ENCODE measurements at places on chromosomes 2 and 18.

DNA sequence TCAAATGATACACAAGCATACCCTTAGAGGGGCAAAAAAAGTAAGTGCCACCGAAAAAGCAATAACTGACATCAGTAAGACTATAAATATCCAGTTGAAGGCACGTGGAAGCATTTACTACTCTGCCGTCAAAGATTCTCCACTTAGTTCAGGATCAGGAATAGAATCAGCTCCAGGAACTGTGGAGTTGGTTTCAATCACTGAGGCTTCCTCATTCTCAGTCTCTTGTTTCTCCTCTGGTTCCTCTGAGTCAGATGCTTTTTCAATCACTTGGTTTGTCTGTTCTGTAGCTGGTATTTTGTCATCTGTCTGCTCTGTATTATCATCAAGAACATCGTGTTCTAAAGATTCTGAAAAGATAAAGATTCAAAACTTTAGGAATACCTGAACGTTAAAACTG lies 72.2 kb downstream of the LNPK start:
- no peak for ATAC-seq

DNA sequence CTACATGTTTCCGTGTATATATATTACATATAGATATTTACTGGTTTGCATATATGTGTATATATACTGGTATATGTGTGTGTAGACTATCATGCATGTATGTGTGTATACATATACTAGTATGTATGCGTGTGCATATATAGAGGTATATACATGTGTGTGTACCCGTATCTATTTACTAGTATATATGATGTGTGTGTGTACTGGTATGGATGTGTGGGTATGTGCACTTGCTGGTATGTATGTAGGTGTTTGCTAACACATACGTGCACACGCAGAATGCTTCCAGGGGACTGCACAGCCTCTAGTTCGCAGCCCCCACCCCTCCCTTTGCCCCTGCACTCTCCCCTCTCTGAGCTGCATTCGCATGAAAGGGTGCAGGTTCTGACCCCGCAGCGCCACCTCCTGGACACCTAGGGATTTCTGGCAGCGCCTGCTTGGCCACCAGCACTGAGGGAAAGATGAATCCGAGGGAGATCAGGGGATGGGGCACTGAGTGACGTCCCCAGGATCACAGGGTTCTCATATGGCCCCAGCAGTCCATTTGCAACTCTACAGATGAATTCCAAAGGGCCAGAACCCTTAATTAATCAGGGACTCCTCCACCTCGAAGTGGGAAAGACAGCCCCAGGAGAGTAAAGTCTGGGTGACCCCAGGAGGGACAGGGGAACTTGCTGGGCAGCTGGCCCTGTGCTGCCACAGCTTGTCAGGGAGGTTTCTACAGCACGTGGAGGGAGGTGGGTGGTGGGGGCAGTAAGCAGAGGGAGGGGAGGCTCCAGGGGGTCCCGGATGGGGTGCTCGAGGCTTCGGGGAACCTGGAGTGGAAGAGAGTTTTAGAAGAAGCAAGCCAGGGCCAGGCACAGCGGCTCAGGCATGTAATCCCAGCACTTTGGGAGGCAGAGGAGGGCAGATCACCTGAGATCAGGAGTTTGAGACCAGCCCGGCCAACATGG lies 66.8 kb upstream of the ASAP2 start:
- peak; percentile 13 for ATAC-seq

DNA sequence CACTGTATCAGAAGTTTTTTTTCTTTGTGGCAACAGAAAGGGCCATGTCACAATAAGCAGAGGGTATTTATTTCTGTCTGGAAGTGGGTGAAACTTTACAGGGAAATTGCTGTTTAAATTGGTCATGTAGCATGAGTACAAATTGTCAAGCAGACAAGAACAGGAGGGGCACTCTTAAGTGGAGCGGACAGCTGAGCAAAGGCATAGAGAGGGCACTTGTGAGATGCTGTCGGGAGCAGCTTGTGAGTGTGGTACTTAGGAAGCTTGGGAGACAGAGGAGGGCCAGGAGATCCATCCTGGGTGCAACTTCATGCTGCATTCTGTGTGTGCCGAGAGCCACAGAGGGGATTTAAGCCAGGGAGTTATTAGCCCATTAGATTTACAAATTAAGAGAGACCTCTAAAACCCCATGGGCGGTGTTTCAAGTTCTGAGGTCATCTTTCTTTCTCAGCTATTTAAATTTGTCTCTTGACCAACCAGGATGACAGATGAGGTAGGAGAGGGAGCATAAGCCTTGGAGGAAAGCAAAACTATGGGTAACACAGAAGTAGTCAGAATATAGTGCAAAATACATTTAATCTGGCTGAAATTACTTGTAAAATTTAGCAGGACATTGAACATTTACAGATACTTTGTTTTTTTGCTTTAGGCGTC lies 30.4 kb downstream of the INPP4A start:
- ATAC-seq = no peak

GRCh38 chr2:148716378-148716920 lies 71.9 kb downstream of the EPC2 start:
- peak; percentile 58 for ATAC-seq

DNA sequence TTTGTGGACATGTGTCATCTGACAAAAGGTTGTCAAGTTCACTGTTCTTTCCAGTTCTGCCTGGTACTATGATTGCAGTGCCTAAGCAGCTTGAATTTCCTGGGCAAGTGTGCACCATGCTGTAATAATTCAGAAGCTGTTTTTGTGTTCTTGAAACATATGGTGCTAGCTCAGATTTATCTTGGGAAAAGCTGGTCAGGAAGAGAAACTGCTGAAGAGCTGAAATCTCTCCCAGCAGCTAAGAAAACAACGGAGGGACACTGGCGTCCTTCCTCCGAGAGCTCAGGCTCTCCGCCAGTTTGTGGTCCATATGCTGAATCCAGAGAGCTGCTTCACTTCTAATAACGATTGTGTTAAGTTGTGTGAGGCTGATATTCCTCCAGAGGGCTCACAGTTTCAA lies 642.0 kb downstream of the DPP10 start:
- no peak for ATAC-seq

- ATAC-seq = no peak
Observed at GRCh38 chr2:155021618-155022017, 323.1 kb downstream of the KCNJ3 start.

DNA sequence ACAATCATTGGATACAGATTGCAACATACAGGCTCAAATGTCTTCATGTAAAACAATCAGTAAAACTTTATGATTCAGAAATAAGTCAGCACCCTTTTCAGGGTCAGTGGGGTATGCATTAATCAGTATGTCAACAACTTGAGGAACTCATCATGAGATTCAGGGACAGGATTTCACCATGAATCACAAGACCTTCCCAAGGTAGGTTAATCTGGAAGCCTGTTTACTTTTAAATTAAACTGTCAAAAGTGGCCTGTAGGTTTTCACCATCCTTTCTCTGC lies 104.8 kb downstream of the SP100 start:
- ATAC-seq = no peak

DNA sequence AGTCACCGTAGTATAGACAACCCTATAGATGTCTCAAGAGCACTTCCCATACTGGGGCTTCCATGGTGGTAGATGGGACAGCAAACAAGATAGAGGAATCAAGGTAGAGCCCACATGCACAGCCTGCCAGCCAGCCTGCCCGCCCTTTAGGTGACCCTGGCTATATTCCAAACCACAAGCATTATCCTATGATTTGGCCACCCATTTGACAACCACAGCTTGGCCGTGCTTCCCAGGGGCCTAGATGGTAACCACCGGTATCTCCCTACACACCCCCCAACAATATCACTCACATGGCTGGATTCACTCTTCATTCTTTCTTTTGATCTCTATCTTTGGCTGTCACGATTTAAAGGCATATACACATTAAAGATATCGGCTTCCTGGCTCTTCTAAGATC lies 85.3 kb downstream of the CDK15 start:
- ATAC-seq = no peak

DNA sequence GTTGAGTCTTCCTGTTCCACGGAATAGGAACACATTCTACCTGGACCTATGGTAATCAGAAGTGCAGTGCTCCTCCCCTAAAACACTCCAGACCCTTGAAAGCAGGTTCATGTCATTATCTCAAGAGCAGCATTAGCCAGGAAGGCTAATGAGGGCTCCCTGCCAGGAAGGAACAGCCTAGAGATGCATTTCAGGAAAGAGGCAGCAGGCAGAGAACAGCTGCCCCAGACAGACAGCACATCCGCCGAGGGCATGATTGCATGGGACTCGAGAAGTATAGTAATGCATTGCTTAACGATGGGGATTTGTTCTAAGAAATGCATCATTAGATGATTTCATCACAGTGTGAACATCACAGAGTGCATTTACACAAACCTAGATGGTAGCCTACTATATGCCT lies 171.5 kb downstream of the ALK start:
- no peak for ATAC-seq

GRCh38 chr18:2994020-2994589 lies 18.8 kb downstream of the LPIN2 start:
- no peak for ATAC-seq

GRCh38 chr2:198114064-198114463 lies 309.7 kb downstream of the PLCL1 start:
- ATAC-seq = no peak

- ATAC-seq = peak; percentile 76
Observed at GRCh38 chr2:17309741-17310339, 208.4 kb downstream of the RAD51AP2 start.

DNA sequence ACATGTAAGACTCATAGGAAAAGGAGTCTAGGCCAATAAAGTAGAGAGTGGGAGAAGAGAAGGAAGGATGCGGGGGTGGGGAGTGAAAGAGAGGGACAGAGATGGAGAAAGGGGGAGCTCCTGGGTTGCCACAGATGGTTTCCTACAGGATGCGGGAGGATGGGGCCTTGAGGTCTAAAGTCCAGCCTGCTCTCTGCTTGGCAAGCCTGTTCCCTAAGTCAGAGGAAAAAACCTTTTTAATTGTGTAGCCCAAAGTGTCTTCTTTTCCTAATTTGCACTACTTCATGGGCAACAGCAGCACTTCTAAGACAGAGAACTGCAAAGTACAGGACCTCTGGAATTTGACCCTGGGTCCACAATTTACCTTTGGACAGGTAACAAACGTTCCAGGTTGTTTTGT lies 1.4 kb upstream of the FAM110C start:
- no peak for ATAC-seq

DNA sequence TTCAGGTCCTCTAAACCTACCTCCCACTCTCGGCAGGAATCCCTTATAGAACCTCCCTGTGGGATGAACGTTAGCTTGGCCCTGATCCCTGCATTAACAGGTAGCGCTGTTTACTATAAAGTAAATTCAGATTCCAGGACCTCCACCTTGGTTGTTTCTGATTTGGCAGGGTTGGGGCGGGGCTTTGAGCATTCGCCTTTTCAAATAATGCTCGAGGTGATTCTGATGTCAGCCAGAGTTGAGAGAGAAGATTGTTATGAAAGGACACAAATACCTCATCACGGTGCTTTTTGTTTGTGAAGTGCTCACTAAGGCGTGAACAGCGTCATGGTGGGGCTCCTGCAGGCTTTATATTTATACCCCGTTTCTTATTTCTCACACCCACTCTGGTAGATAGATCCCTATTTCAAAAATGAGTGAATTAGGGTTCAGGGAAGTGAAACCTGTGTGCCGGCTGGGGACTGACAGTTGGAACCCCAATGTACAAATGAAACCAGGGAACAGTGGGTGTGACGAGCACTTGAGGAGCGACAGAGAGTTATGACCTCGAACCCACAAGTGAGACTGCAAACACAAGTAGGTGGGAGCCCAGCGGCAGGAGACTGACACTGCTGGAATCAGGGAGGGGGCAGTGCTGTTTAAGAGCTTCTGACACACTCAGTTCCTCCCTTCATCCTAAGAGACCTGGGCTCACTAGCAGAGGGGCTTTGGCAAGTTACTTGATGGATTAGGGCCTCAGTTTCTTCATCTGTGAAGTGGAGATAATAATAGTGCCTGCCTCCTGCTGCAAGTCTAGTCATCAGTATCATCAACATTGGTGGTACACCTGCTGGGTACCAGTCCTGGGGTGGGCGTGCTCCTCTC lies 14.2 kb upstream of the CXCR4 start:
- peak; percentile 90 for ATAC-seq

GRCh38 chr2:198558176-198558575 lies 753.8 kb downstream of the PLCL1 start:
- no peak for ATAC-seq

- no peak for ATAC-seq
Observed at GRCh38 chr2:158894078-158894477, 74.4 kb upstream of the TANC1 start.

DNA sequence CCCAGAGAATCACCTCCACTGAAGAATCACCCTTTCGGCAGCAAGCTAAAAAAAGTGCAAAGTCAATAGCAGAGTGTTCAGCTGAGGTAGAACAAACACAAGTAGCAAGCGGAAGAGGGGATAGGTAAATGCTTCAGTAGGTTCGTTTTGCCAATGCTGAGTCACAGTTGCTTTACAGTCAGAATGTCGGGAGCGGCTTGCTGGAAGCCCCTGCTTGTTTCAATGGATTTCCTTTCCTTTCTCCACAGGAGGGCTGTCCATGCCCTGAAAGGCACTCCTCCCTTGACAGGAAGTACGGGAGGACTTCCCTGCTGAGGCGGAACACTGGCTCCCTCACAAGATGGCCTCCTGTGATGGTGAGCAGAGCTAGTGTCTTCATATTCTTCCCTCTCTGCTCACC lies 146.2 kb upstream of the LYPD1 start:
- ATAC-seq = no peak

- ATAC-seq = no peak
Observed at GRCh38 chr2:38702413-38702812, 36.5 kb downstream of the GALM start.

- ATAC-seq = no peak
Observed at GRCh38 chr2:5748946-5749345, 56.8 kb downstream of the SOX11 start.

GRCh38 chr2:232400256-232401015 lies 6.2 kb upstream of the ALPG start:
- ATAC-seq = no peak

- peak; percentile 94 for ATAC-seq
Observed at GRCh38 chr18:2971741-2972552, 41.0 kb downstream of the LPIN2 start.

DNA sequence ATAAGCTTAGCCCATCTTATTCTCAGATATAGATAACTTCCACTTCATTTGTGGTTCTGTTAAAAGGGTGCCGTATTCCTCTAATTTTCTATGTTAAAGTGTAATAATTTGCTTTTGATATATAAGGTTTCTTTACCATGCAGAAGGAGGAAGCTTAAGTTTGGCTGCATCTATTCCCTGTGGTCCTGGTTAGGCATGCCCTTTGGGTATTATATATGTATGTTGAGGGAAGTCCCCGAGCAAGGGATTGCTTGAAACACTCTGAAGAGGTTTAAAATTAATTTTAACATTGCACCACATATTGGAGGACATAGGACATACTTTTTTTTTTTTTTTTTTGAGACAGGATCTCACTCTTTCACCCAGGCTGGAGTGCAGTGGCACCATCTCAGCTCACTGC lies 16.9 kb upstream of the MYO1B start:
- no peak for ATAC-seq

DNA sequence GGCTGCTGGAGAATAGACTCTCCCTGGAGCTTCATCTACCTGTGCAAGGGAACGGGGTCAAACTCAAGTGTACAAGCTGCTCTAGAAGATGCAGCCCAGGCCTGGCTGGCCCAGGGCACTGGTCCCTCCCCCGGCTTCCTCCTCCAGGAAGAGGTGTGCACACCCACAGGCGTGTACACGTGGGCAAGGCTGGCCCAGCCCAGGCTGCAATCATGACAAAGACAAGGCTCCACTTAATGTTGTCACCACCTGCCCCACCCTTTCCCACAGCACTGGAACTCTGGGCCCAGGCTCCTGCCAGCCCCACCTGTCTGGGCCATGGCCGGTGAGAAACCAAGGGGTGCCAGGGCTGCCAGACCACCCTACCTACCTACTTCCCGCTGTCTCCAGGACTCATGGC lies 29.6 kb upstream of the ALPP start:
- no peak for ATAC-seq

GRCh38 chr2:58350484-58350883 lies 109.4 kb upstream of the FANCL start:
- peak; percentile 71 for ATAC-seq

Measured in stimulated activated memory B cell treated with anti-CD40 and anti-IgM and Interleukin-4, amounts not matched to agents 10 μg/mL and 1 μg/mL and 100 μg/mL, for 72 hours (primary cell).